ENCODE measurements at places on chromosomes 12 and 14.
A peak's percentile ranks its signal among the peaks of the same experiment; 100 is the strongest.

DNA sequence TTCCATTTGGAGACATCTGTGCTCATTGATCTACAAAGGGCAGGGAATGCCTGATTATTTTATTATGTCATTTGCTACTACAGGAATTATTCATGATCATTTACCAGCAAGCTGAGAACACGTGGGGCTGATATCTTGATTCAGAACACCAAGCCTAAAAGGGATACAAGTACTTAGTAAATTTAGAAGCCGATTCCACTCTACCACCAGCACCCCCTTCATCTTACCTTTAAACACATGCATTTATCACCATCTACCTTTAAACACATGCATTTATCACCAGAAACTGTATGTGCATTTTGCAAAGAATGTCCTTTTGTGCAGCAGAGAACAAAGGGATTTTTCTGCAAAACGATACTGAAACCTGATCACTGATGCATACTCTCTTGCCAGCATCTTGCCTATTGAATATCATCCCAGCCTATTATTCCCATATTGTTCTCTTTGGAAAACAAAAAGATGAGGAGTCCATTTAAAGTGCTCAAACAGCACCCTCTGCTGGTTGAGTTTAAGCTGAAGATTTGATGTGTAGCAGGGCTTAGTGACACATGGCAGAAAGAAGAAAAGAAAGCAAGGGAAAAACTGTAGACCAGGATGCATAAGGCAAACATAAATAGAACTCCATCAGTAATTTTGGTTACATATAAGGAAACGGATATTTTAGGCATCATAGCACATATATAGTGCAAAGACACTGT is 132.6 kb upstream of the PLEKHG7 start:
- peak; percentile 86 for DNase-seq

DNA sequence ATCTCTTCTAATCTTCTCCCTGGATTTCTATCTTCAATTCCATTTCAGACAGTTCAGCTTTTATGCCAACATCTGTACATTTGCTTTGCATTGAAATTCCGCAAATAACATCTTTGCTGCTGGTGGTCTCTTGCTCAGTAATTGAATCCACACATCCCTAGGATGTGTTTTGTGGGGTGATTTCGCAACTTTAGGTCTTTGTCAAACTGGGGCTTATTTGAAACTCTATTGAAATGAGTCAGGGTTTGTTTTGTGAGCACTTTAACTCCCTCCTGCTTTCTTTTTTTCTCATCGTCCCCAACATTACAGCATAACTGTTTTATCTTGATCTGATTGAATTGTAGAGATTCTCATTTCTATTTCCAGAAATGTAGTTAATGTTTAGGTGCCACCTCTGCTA is 404.3 kb downstream of the NPAS3 start:
- DNase-seq, result no peak

GRCh38 chr14:103099733-103100280 is 5.3 kb downstream of the EXOC3L4 start:
- DNase-seq, result no peak

DNA sequence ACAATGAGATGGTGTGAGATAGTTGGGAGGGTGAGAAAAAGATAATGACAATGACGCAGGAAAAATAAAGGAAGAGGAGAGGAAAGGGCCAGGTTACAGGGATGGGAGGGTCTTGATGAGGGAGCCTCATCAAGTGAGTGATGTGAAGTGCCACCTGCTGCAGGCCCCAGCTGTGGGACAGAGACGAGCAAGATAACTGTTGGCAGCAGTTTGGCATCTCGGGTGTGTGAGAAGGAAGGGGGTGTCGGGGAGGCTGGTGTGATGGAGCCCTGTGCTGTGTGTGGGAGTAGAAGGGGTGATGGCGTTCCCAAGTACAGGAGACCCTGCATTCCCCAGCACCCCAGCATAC is 11.4 kb upstream of the TAC3 start:
- no peak for DNase-seq

GRCh38 chr12:113056631-113057488 is at the start of gene DTX1:
Gene DTX1 (plus strand): TSS chr12:113056730. CDS start chr12:113058193, 1,463 bp downstream.
- DNase-seq, result peak; percentile 27

GRCh38 chr12:71469258-71469750 is 29.7 kb downstream of the LGR5 start:
- DNase-seq, result peak; percentile 11

DNA sequence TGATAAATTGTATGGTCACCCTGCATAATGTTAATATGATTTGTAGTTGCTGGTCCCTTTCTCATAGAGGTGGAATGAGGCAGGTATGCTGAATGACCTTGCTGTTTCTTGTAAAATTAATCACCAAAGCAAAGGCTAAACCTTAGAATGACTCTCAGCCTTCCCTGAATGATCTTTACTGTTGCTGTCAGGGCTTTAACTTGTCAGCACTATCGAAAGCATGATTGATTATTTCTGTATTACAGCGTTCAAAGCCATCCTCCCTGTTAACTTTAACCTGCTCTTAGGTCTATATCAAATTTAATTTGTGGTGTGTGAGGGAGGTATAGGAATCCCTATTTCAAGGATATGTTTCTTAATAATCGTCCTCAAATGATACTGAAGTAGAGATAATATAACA is 23.1 kb downstream of the RASSF8 start:
- no peak for DNase-seq

GRCh38 chr14:87935886-87936285 is 57.1 kb downstream of the GALC start:
- DNase-seq, result no peak

DNA sequence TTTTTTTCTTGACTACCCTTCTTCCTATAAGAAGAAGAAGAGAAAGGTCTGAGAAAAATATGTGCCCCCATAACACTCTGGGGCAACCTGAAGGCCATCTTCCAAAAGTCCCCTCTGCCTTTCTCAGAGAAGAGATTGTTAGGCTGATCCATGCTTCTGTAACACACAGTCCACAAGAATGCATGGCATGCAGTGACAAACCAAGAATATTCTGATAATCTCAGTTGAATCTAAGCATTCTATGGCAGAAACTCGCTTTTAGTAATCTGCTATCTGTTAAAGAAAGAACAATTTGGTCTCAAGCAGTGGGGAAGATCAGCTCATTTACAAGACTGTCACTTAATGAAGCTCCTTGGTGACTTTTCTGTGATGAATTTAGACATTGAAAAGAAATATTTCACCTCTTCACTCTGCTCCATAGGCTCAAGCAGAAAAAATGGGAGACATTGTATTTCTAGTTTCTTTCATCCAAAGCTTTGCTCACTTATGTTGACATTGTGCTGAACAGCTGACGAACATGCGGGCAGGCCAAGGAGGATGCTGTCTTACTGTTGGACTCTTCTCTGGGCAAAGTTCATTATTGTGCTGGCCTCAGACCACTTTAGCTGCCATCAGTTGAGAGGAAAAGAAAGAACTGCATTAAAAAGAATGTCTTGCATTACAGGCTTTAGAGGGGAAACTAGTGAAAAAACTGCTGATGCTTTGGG is 957.1 kb downstream of the DIO2 start:
- no peak for DNase-seq

DNA sequence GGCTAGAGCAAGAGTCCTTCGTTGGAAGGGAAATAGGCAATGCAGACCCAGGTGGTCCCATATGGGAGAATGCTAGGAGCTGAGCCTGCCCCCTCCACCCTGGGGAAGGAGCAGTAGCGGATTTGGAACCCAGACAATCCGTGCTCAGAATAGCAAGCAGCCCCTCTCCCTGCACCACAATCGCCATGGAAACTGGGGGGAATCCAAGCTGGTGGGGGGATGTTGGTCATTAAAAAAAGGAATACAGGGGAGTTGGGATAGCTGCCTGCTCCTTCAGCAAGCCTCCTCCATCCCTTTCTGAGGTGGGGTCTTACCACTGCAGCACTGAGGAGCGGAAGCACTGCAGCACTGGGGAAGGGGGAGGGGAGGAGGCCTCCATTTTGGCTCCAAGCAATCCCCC is 2.9 kb downstream of the RND1 start:
- no peak for DNase-seq

GRCh38 chr12:49903700-49904423 is at the start of gene FAIM2:
Gene FAIM2 (minus strand): TSS chr12:49903900. CDS start chr12:49903792, 108 bp downstream.
- no peak for DNase-seq

- no peak for DNase-seq
Measured at GRCh38 chr12:15534322-15534721, 212.0 kb downstream of the PTPRO start.

GRCh38 chr12:113305281-113305856 is 29.5 kb downstream of the SLC8B1 start:
- peak; percentile 98 for DNase-seq

DNA sequence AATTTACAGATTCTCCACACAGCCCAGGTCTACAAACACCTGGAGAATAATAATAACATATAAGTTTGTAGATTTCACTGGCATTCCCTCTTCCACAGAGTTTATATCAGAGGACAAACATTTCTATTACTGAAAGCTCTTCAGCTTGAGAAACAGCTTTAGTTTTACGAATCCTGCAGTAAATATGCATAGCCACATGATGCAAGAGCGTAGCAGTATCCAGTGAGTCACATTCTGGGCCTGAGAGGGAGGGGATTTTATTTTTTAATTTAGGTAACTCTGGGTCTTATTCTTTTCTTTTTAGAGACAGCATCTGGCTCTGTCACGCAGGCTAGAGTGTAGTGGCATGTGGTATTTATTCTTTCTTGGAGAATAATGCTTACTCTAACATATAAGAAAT is 1002.8 kb downstream of the TRHDE start:
- no peak for DNase-seq

- no peak for DNase-seq
Measured at GRCh38 chr12:4734625-4735340, 14.6 kb downstream of the GALNT8 start.

GRCh38 chr14:85622106-85622505 is 92.2 kb downstream of the FLRT2 start:
- DNase-seq, result no peak

DNA sequence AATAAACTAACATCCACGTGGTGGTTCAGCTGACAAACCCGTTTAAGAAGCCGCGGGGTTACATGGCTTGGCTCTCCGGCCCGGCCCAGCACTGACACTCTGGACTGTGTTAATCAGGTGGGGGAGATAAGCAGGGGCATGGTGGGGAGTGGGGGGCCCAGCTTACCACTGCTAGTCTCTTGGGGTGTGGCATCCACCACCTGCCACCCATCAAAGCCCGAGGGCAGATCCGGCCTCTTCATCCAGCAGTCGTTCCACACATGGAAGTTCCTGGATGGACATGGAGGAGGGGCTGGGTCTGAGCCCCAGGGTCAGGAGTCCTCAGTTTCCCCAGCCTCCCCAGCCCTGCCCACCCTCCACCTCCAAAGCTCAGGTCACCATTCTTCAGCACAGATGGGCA is 4.9 kb downstream of the TGM1 start:
- DNase-seq, result no peak

GRCh38 chr14:21191261-21191808 is 35.5 kb upstream of the OR5AU1 start:
- no peak for DNase-seq

DNA sequence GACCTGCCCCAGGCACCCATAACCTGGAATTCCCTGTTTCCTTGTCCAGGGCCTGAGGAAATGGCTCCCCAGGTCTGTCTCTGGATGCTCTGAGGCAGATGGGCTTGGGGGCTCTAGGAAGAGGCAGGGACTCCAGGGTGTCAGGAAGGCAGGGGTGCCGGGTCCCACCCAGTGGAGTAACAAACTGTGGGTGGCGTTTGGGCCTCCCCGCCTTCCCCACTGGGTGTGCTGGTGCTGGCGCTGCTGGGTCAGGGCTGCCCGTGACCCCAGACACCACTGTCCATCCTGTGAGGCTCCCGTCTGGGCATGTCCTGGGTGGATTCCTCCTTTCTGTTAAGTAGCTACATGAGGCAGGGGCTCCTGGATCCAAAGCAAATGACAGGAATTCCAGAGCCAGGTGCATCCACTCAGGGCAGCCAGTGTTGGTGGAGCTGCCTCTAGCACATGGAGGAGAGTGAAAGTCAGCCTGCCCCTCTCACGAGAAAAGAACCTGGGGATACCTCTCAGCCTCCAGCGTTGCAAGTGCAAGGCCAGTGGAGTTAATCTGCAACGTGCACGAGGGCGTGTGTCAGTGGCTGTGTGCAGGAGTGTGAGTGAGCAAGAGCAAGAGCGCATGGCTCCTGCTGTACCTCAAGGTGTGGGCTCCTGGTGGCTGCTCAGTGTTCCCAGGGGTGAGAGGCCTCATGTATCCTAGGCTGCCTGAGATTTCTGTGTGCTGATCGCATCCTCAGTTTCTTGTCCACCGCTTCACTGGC is 403.1 kb downstream of the TMEM121 start:
- DNase-seq, result no peak

- DNase-seq, result no peak
Measured at GRCh38 chr12:109255377-109255776, 53.7 kb downstream of the FOXN4 start.

DNA sequence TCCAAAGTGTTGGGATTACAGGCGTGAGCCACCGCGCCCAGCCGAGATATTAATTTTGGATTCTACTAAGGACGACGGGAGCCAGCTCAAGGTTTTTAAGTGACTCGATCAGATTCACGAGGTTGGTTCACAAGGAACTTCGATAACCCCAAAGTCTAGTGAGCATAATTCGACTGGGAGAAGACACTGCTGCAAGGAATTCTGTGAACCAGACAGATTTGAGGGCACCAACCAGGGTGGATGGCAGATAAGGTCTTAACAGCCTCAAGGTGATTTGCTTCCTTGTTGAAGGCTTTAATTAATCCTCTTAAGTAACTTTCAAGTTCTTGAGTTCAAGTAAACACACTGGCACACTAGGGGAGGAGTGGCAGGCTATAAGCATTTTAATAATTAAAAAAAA is 1.1 kb upstream of the KLHDC2 start:
- DNase-seq, result no peak

- DNase-seq, result no peak
Measured at GRCh38 chr12:111413442-111414086, 7.8 kb downstream of the SH2B3 start.

- no peak for DNase-seq
Measured at GRCh38 chr12:92297932-92298696, 152.5 kb upstream of the BTG1 start.

- no peak for DNase-seq
Measured at GRCh38 chr12:10717410-10717809, 5.7 kb downstream of the YBX3 start.

DNA sequence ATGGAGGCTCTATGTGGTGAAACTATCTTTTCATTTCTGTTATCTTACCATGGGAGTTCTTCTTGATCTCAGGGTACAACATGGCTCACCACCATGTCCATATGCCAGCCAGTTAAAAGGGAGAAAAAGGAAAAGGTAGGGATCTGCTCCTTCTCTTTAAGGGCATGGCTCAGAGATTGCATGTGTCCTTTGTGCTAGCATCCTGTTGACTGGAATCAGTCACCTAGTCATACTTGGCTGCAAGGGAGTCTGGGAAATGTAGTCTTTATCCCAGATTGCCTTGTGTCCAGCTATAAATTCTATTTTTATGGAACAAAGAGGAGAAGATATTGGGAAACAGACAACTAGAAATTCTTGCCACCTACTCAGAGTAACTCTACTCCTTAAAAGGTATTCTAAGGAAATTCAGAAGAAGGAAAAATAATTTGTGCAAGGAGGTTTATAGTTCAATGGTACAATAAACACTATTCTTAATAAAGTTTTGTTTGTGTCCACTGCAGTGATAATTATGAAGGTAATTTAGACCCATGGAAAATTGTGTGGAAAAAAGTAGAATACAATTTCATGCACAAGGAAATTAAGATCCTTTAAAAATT is 86.4 kb upstream of the RPH3A start:
- no peak for DNase-seq

GRCh38 chr14:91896419-91896818 is 29.1 kb upstream of the TC2N start:
- no peak for DNase-seq

GRCh38 chr14:96281486-96281885 is 25.5 kb downstream of the BDKRB1 start:
- DNase-seq, result peak; percentile 8
